Stimulated activated CD8-positive, alpha-beta memory T cell treated with anti-CD3 and anti-CD28 coated beads, Interleukin-4, amount 100 ng/mL, for 4 hours (primary cell): ENCODE measurements at places on chromosomes 4 and X.

GRCh38 chrX:46577221-46578005 lies 3.8 kb downstream of the CHST7 start:
- no peak for DNase-seq

GRCh38 chr4:110823251-110823650 lies 200.4 kb upstream of the PITX2 start:
- no peak for DNase-seq

DNA sequence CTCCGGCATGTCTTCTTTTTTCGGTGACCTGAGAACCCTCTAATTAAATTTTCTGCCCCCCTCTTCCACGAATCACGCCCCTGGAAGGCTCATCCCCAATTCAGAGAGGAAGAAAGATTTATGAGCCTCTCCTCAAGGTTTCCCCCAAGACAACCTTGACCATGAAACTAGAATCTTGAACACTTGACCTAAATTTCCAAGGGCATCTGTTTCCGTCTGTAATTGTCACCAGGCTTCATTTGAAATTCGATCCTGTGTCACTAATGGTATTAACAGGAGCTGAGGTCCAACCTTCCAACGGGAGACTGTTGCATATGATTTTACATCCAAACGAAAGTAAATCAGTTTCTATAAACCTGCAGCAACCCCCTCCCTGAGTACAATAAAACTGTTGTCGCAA lies 139.9 kb upstream of the ZIC3 start:
- no peak for DNase-seq

GRCh38 chrX:2863646-2864045 lies 34.9 kb downstream of the GYG2 start:
- DNase-seq = no peak

GRCh38 chr4:64503945-64504675 lies 94.9 kb upstream of the TECRL start:
- no peak for DNase-seq

GRCh38 chr4:25525896-25526295 lies 129.8 kb upstream of the SLC34A2 start:
- no peak for DNase-seq

- DNase-seq = no peak
These were observed 45.0 kb upstream of the MXD4 start for GRCh38 chr4:2306773-2307410.

DNA sequence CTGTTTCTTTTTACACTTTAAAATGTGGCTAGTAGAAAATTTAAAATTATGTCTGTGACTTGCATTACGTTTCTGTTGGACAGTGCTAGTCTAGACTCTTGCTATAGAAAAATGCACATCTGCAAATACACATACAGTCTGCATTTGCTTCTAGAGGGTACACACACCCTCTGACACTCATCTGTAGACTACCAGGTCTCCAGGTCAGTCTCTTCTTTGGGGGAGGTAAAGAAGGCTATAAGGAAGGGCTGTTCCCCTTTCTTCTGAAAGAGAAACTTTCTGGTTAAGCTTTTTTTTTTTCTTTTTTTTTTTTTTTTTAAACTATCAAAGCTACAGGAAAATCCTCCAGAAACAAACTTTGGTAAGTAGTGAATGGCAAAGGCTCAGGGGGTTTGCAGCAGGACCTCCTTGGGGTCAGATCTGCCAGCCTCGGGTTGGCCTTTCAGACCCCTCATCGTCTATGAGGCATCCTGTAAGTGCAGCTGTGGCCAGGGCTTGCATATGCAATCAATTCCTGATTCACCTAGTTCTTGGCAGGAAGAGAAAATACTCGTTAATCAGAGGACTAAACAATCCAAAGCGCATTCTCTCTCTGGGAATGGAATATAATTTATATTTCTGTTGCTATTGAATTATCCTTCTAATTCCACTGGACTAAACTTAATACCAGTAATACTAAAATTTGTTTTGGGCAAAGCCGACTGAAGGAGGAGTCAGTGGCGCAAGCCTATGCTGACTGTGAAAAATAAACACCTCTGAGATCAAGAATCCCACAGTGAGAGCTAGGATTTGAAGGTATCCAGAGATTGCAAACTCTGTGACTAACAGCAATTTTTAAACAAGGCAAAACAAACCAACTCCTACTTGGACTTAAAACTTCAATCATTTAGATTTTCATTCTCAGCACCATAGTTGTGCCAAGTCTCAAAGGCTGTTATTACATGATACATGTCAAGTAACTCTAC lies 109.3 kb upstream of the TBC1D9 start:
- DNase-seq = no peak

DNA sequence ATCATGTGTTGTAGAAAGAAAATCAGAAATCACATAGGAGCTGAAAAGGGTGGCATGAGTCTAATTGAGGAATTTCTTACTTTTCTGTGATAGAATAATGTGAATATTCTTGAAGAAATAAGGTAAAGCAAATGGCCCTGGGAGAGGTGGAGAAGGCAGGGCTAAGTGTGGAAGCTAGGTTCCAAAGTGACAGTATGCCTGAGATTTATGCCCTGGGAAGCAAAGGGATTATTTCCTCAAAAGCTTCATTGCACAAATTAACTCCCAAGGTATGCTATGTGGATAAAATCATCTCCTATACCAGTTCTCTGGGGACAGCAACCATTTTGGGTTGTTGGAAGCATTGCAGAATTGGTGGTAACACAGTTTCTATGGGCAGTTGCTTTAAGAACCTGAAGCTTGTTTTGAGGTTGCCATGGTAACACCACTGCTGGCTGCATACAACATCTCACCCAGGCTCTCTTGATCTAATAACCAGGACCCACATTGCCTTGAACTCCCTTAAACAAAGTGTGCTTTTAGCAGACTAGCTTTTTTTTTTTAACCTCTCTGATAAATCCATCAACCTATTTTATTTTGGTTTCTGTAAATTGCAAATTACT lies 21.0 kb downstream of the MAOA start:
- no peak for DNase-seq

GRCh38 chrX:33001107-33001506 lies 210.2 kb downstream of the DMD start:
- no peak for DNase-seq

- no peak for DNase-seq
These were observed 600 bp upstream of the BEX2 start for GRCh38 chrX:103311399-103311780.

GRCh38 chr4:57492251-57492878 lies 382.2 kb upstream of the IGFBP7 start:
- DNase-seq = no peak

- no peak for DNase-seq
These were observed 41.5 kb upstream of the CYP4V2 start for GRCh38 chr4:186149872-186150271.

GRCh38 chrX:65985922-65986588 lies 53.8 kb downstream of the VSIG4 start:
- peak; percentile 48 for DNase-seq

DNA sequence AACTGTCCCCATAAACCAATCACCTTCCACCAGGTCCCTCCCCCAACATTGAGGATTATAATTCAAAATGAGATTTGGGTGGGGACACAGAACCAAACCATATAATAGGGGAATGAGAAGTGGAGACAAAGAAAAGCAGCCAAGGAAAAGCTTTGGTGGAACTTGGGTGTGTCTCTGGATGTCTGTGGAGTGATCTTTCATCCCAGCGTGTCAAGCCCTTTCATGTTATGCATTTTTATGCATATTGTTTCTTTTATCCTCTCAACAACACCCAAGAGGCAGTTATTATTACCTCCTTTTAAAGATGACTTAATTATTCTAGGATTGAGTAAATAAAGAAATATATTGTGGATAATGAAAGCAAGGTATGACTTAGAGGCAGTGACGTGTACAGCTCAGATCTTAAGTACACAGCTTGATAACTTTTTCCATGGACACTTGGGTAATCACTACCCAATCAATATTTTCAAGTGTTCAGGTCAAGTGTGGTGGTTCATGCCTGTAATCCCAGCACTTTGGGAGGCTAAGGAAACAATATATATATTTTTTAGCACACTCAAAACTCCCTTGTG lies 42.6 kb upstream of the HOPX start:
- DNase-seq = no peak

DNA sequence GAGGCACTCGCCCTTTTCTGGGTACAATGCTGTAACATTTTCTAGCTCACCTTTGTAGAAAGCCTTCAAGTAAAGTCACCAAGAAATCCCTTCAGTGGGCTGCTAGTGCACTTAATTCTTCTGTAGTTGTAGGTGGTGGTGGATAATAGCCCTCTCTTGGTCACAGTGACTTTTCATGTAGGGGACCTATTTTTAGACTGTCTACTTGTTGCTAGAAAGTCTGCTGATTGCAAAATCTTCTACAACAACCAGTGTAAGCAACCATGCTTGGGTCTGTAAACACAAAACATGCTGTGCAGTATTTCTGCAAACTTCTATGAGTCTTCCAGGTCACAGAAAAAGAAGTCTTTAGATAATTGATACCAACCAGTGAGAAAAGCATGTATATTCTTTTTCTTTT lies 55.6 kb downstream of the PBDC1 start:
- DNase-seq = no peak

- DNase-seq = no peak
These were observed 11.0 kb downstream of the PGM2 start for GRCh38 chr4:37837446-37837845.

GRCh38 chr4:7651461-7651921 lies 216.8 kb upstream of the PSAPL1 start:
- DNase-seq = no peak

DNA sequence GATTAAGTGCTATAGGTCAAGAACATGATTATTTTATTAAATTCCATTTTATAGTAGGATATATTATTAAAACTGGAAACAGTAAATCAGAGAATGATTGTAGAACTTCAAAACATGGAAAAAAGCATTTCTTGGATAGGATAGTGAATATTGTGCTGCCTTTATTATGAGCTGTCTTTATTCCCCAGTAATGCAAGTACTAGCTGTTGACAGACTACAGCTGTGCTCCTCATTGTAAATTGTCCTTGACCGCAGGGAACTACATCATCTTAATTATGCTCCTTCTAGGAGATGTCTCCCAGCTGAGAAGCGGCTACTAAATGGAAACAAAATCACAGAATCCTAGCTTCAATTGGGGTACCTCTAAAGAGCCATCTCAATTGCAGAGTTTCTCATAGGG lies 1457.2 kb upstream of the PCDH7 start:
- DNase-seq = no peak

DNA sequence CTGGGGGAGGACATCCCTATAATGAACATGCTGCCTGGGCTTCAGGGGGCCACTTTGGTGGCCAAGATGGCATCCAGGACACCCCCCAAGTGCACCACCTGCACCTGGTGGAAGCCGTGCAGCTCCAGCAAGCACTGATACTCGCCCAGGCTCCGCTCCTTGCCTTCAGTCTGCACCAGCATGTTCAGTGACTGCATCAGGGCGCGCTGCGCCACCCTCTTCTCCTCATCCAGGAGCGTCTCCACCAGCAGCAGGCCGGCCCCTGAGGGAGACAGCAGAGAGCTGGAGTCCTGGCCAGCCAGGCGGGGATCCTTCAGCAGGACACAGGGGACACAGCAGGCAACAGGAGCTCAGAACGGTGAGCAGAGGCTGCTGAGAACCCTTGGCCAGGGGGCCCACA lies 11.3 kb upstream of the SLC25A6 start:
- DNase-seq = no peak

- DNase-seq = no peak
These were observed 95.5 kb upstream of the KCTD8 start for GRCh38 chr4:44544158-44544557.

- no peak for DNase-seq
These were observed 35.3 kb downstream of the FAT1 start for GRCh38 chr4:186688150-186688943.

DNA sequence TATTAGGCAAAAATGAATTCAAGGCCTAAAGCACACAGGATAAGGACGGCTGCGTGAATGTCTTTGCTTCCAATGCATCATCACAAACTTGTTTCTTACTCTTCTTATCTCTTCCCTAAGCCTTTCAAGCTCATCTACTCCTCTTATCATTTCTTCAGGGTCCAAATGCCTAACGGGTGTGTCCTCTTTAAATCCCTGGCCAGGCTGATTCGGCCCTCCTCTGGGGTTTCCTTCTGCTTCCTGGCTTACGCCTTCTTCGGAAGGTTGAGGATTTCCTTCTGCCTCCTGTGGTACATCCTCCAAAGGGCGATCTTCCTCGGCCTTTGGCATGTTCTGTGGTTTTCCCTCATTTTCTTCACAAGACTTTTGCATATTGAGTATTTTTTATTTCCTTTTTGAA lies 1.3 kb downstream of the TCEAL8 start:
- DNase-seq = no peak

- DNase-seq = no peak
These were observed 70.8 kb downstream of the PTPN13 start for GRCh38 chr4:86664959-86665358.

- DNase-seq = no peak
These were observed 1628.2 kb upstream of the ADGRL3 start for GRCh38 chr4:59571805-59572430.

DNA sequence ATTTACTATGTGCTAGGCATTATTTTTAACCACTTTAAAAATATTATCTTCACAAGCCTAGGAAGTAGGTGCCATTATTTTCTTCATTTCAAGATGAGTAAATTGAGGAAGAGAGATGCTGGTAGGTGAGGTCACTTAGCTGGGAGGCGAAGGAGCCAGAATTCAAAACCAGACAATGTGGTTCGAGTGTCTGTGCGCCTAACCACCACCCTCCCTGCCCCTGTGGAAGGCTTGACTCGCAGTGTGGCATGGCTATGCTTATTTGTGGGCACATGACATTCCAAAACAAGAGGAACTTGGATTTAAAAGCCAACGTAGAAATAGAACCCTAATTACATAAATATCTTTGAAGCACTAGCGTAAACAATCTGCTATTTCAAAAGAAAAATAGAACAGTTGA lies 226.6 kb upstream of the PITX2 start:
- no peak for DNase-seq

- DNase-seq = no peak
These were observed 318.6 kb downstream of the NAF1 start for GRCh38 chr4:162847945-162848549.

- no peak for DNase-seq
These were observed 161.5 kb downstream of the PRDM5 start for GRCh38 chr4:120761070-120761469.
